ENCODE measurements at places on chromosomes 5 and 9. TPM values are rescaled to one million over a fixed set of nuclear protein-coding genes. Genes with fewer than 3 reads are reported as not detected.

Gene CD274
- total RNA-seq = 242 TPM

Gene GFI1B
- total RNA-seq = not detected

- no peak overlapping the region for H3K27ac ChIP-seq
- H3K4me1 ChIP-seq = no peaks in the 10 kb centered on the region
- no peak for DNase-seq
- no peaks in the 10 kb centered on the region for H3K36me3 ChIP-seq
- no peak overlapping the region for H3K4me3 ChIP-seq
These were observed 83.7 kb downstream of the MYO10 start for GRCh38 chr5:16852251-16853005.

DNA sequence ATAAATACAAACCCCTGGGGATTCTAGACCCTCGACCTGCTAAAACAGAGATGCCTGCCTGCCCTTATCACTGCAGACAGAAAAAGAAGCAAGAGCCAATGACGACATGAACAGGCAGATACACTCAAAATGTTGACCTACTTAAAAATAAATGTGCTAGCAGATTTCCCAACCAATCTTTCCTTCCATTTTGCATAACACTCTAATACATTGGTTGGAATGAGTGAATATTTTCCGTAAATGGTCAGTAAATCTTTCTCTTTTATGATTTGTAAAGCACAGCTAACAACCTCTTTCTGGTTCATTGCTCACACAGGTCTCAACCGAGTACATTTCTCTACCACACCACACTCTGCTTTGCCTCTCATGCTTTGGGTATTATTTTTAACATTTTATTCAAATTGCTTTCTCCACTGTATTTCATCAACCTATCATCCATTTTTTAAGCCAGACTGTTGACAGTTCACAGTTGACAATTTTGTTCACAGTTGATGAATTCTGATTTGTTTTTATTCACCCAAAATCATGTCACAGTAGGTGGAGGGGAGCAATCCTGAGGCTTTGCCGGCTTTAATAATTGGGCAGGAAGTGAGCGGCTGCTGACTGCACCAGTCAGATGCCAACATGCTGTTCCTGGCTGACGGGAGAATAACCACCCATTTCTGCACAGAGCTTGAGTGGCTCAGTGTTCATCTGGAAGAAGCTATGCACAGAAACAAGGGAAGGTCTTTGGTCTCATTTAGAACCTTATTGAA lies 426.6 kb downstream of the SPOCK1 start:
- H3K4me1 ChIP-seq = no peaks in the 10 kb centered on the region
- no peaks in the 10 kb centered on the region for H3K36me3 ChIP-seq
- H3K27ac ChIP-seq = no peak overlapping the region
- H3K4me3 ChIP-seq = no peak overlapping the region

DNA sequence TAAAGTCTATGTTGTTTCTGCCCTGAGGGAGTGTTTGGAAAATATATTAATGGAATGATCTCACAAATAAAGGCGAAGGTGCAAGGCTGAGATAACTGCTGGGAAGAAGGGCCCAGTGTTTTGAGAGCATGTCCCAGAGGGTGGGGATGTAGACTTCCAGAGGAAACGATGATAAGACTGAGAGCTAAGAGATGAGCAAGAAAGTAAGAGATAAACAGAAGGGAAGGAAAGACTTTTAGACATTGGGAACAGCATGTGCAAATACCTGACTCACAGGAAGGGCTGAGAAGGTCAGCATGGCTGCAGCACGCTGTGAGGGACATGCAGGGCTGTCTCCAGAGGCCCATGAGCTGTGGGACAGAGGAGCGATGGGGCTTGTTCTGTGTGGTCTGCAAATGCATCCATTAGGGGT lies 19.9 kb upstream of the ADRB2 start:
- H3K4me3 ChIP-seq = no peak overlapping the region
- peaks cover 72% of the 10 kb centered on the region for H3K4me1 ChIP-seq
- no peak for DNase-seq
- no peaks in the 10 kb centered on the region for H3K36me3 ChIP-seq
- H3K27me3 ChIP-seq = no peaks in the 10 kb centered on the region

DNA sequence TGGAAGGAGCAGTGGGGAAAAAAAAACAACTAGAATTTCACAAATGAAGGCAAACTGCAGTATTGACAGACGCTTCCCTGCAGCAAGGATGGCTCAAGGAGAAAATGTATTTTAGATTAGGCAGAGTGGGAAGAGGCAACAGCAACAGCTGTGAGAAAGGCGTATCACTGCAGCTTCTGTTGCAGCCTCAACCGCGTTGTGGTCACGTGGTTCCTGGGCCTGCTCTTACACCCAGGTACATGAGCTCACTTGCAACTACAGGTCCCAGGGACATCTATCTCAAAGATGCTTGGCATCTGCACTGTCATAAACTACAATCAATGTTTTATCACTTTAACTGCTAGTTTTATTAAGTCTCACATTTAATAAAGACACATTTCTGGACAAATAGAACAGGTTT lies 36.0 kb upstream of the GOLM1 start:
- H3K4me3 ChIP-seq = no peak overlapping the region
- no peak for DNase-seq
- no peaks in the 10 kb centered on the region for H3K27me3 ChIP-seq
- no peaks in the 10 kb centered on the region for H3K4me1 ChIP-seq
- no peak overlapping the region for H3K27ac ChIP-seq

GRCh38 chr5:179318221-179318955 lies 26.9 kb downstream of the ADAMTS2 start:
- H3K36me3 ChIP-seq = no peaks in the 10 kb centered on the region
- DNase-seq = peak; percentile 39
- H3K27me3 ChIP-seq = peaks cover 3% of the 10 kb centered on the region
- peaks cover 8% of the 10 kb centered on the region for H3K4me1 ChIP-seq
- no peak overlapping the region for H3K27ac ChIP-seq
